ENCODE measurements at places on chromosomes 13 and 19. TPM values are rescaled to one million over a fixed set of nuclear protein-coding genes. Genes with fewer than 3 reads are reported as not detected.

CGB1 gene
- total RNA-seq: not detected

PNMA8B gene
- total RNA-seq: 2.7 TPM

CALR3 gene
- total RNA-seq: not detected

RASAL3 gene
- total RNA-seq: 7.9 TPM

LCP1 gene
- 30.9 TPM for total RNA-seq

CRX gene
- total RNA-seq: not detected

RPL13A gene
- total RNA-seq: 3,900 TPM

TEX26 gene
- total RNA-seq: not detected

ZSCAN4 gene
- total RNA-seq: not detected

- H3K27me3 ChIP-seq: no peaks in the 10 kb centered on the region
- H3K27ac ChIP-seq: no peak overlapping the region
- no peak overlapping the region for H3K4me3 ChIP-seq
These were observed 57.4 kb downstream of the KCNRG start for GRCh38 chr13:50072676-50073075.

DNA sequence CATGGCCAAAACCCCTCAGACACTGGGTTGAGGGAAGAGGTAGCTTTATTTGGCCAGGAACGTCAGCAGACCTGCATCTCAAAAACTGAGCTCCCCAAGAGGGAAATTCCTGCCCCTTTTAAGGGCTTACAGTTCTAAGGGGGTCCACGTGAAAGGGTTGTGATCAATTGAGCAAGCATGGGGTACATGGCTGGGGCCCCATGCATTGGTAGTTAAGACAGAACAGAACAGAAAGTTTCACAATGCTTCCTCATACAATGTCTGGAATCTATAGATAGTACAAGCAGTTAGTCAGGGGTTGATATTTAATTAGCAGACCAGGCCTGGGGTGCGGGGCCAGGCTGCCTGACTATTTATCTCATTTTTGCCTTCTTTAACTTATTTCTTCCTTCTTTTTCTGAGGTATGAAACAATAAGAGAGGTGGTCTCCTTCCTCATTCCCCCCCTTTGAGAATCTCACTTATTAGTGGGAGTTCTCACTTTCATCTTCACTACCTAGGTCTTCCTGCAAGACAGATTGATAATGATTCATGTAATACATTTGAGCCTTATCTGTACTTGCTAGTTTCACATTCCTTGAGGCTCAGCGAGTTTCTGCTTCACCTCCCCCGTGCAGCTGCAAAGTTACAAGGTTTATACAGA lies 84.8 kb downstream of the SLC25A15 start:
- H3K27ac ChIP-seq: no peak overlapping the region
- no peaks in the 10 kb centered on the region for H3K27me3 ChIP-seq
- peaks cover 48% of the 10 kb centered on the region for H3K36me3 ChIP-seq
- no peaks in the 10 kb centered on the region for H3K4me1 ChIP-seq
- no peak for DNase-seq

DNA sequence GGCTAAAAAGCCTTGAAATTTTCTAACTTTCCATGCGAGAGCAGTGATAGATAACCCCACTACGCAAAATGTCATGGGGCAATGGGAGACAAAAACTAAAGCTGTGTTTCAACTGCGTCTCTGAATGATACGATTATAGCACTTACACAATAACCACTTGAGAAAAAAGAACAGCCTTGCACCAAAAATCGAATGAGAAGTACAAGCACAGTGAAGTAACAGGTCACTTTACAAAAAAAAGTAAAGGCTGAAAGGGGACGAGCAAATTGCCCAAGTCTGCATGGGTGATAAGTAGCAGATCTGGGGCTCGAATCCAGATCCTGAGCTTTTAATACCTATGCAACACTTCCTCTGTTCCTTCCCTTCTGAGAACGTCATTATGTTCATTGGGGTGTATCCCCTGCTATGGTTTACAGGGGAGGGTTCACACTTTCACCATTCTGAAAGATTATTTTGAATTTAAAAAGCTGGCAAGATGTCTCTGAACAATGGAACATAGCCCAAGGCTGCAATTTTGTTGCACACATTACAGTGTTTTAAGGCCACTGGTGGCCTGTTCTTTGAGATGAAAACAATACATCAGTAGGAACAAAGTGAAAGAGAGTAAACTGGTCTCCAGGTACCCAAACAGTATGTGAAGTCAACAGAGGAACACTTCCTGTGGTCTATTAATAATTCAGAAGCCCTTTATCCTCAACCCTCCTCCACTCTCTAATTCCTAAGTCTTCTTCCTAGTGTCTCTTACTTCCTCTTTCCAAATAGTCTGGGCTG lies 3.2 kb downstream of the CPB2 start:
- H3K4me3 ChIP-seq: no peak overlapping the region
- H3K4me1 ChIP-seq: no peaks in the 10 kb centered on the region
- no peaks in the 10 kb centered on the region for H3K36me3 ChIP-seq
- DNase-seq: no peak
- no peak overlapping the region for H3K27ac ChIP-seq
- H3K27me3 ChIP-seq: no peaks in the 10 kb centered on the region

GRCh38 chr13:36862002-36862685 lies 43.1 kb downstream of the RFXAP start:
- no peak for DNase-seq
- H3K27ac ChIP-seq: no peak overlapping the region
- no peaks in the 10 kb centered on the region for H3K27me3 ChIP-seq
- no peaks in the 10 kb centered on the region for H3K36me3 ChIP-seq
- no peak overlapping the region for H3K4me3 ChIP-seq
- H3K4me1 ChIP-seq: no peaks in the 10 kb centered on the region

DNA sequence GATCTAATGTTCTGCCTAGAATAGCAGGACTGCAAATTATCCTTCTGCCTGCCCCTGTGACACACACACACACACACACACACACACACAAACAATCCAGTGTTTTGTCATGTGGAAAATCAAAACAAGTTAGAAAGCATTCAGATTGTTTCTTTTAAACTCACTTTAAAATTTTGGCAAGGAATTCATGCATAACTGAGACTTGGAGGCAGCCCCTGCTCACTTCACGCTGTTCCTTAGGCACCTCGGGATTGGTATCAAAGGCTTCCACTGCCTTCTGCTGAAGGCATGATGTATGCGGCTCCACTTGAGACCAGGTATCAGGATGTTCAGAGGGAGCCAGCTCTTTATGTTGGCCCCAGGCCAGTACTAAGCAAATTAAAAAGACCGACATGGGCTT lies 158.7 kb downstream of the OXGR1 start:
- H3K27me3 ChIP-seq: no peaks in the 10 kb centered on the region
- H3K4me3 ChIP-seq: no peak overlapping the region
- no peak overlapping the region for H3K27ac ChIP-seq
- no peak for DNase-seq
- no peaks in the 10 kb centered on the region for H3K4me1 ChIP-seq

DNA sequence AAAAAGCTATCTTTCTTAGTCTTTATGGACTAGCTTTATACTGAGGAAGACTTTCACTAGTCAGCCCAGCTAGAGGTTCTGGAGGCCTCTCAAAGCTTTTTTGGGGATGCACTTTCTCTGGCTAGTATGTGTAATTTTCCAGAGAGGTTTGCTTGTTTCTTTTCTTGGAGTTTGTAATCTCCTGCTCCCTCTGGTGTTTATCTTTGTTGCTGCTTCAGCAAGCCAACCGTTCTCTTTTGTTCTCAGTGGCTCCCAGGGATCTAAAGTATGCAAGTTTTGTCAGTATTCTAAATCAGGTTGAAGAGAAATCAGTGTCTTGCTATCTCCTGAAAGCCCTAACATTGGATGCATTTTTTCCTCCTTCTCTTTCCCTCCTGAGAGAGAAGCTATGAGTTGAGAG lies 121.1 kb upstream of the MYO16 start:
- no peak overlapping the region for H3K27ac ChIP-seq
- H3K4me3 ChIP-seq: no peak overlapping the region
- H3K36me3 ChIP-seq: no peaks in the 10 kb centered on the region
- H3K27me3 ChIP-seq: no peaks in the 10 kb centered on the region
- DNase-seq: no peak
- H3K4me1 ChIP-seq: no peaks in the 10 kb centered on the region

DNA sequence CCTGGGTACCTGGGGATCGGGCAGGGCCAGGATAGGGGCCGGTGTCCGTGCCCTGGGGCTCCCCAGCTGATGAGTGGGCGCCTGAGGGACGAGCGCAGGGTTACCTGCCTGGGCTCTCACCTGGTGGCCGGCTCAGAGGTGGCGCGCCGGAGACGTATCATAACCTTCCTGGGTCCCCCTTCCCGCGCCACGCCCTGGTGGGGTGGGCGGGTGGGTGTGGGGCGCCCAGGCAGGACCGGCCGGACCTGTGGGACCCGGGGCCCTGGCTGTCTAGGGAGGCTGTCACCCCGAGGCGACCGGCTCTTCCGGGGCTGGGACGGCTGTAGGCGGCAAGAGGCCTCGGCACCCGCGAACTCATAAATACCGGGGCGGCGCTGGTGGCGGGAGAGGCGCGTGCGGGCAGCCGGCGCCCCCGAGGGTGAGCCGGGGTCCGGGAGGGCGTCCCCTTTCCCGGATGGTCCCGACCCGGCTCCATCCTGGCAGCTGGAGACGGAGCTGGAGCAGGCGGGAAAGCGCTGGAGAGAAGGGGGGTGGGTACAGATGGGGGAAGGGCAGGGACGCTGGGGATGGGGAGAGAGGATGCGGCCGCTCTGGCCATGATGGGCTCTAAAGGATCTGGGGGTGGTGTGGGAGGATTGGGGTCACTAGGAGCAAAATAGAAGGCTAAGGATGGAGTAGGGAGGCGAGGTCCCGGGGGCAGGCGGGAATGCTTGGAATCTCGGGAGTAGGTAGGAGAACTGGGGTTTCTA lies at the start of gene ACP7:
TSS of gene ACP7 (plus strand) at position 386 of the 749 bp plus-strand sequence. CDS start 902 bp downstream, outside the sequence.
- H3K4me1 ChIP-seq: peaks cover 17% of the 10 kb centered on the region
- no peaks in the 10 kb centered on the region for H3K36me3 ChIP-seq
- peak within 1 kb of the TSS; percentile 39 for H3K4me3 ChIP-seq
- no peak within 1 kb of the TSS for H3K27ac ChIP-seq

DNA sequence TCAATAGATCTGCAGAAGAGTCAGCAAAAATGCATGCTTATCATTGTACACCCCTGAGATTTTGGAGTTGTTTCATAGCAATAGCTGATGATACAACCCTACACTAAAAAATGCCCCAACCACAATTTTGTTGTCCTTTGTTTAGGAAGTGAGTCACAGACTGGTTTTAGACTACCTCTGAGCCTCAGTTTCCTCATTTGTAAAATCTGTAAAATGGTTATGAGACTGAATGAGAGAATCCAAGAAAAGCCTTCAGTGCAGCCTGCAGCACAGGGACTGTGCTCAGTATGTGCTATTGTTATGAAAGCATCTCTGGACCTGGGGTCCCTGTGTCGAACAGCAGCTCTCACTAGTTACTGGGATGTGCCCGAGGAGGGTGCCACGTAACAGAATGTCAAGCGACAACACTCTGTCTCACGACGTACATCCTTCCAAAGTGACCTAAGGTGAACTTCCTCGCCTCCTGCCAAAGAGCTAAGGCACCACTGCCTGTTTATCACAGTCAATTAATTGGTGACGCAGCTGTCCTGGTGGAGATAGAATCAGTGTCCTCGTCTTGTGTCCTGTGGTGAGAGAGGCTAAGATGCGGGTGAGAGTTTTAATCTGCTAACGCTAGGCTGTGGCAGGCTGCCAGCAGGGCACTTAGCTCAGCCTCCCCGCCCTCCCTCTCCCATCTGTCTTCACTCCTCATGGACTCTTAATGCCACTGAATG lies 18.1 kb downstream of the DHRS12 start:
- no peaks in the 10 kb centered on the region for H3K36me3 ChIP-seq
- peaks cover 18% of the 10 kb centered on the region for H3K4me1 ChIP-seq
- peak overlapping the region; percentile 75 for H3K27ac ChIP-seq
- DNase-seq: no peak
- no peaks in the 10 kb centered on the region for H3K27me3 ChIP-seq

DNA sequence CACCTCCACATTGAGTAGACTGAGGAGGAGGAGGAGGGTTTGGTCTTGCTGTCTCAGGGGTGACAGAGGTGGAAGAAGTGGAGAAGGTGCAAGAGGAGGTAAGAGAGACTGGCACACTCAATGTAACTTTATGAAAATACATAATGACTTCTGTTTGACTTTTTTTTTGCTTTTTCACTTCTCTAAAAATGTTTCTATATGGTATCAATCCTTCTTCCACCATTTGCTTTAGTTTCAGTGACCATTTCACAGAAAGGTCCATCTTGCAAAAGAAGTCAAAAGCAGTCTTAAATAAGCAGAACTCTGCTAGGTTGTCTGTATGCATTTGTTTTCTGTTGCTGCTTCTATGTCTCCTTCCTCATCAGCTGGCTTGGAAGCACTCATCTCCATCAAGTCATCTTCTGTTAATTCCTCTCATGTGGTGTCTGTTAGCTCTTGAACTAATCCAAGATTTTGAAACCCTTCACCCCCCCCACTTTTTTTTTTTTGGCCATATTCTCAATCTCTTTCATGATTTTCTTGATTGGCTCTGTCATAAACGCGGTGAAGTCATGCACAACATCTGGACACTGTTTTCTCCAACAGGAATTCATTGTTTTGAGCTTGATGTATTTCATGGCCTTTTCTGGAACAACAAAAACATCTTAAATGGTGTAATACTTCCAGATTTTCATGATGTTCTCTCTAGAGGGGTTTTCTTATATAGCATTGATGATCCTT lies 80.8 kb downstream of the KL start:
- no peak for DNase-seq
- no peaks in the 10 kb centered on the region for H3K4me1 ChIP-seq
- no peak overlapping the region for H3K4me3 ChIP-seq

DNA sequence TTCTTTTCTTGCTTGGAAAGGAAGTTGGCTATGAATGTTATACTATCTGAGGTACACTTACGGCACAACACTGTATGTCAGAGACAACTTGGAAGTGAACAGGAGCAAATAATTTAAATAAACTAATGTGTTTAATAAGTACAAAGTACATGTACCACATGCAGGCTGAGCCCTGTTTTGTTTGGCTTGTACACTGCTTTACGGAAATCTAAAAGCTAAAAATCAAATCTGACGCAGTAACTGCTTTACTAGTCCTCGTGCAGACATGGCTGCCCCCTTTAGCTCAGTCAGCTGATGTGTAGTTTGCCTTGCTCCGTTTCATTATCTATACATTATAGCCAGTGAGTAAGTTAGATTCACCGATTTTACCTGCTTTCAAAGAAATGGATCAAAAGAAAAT lies 36.5 kb downstream of the TDRD3 start:
- no peak overlapping the region for H3K27ac ChIP-seq
- H3K36me3 ChIP-seq: no peaks in the 10 kb centered on the region
- H3K27me3 ChIP-seq: no peaks in the 10 kb centered on the region
- no peak overlapping the region for H3K4me3 ChIP-seq
- no peak for DNase-seq

DNA sequence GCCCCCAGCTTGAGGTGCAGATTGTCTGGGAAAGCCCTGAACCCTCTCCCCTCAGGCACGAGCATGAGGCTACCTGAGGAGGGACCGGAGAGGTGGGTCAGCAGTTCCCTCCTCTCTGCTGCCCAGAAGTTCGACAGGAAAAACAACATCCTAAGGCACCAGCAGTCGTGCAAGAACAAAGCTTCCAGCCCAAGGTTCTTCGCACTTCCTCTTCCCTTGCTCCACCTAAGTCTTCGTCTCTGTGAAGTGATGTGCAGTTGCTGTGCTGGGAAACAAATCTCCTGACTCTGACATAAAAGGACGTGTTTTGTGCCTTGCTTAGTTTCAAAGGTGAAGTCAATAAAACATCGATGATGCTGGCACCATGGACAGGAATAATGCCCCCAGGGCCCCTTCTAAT lies 173.3 kb downstream of the USP12 start:
- no peaks in the 10 kb centered on the region for H3K27me3 ChIP-seq
- no peak overlapping the region for H3K4me3 ChIP-seq
- H3K36me3 ChIP-seq: no peaks in the 10 kb centered on the region
- H3K27ac ChIP-seq: no peak overlapping the region
- DNase-seq: no peak

Data from vagina (tissue), 2 donors.